ENCODE measurements at places on chromosomes 3 and 15.

GRCh38 chr15:80395616-80396015 is 8.6 kb upstream of the ARNT2 start:
- H3K27me3 ChIP-seq: no peaks in the 10 kb centered on the region
- DNase-seq: no peak
- H3K4me3 ChIP-seq: no peak overlapping the region
- no peak overlapping the region for H3K27ac ChIP-seq

DNA sequence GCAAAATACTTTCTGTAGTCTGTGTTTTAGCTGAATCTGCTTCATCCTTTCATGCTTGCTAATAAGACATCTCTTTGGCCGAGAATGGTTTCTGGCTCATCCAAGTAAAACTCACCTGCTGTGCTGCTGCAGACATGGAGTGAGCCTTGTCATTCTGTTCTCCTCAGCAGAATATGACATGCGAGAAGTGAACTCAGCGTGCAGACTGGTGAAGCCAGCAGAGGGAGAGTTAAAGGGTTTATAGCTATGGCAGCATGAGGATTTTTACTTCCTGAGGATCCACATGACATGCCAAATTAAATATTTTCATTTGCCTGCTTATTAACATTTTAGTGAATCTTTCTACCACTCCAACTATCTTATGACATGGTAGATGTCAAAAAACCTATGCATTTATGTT is 658.4 kb upstream of the NECTIN3 start:
- no peak overlapping the region for H3K4me3 ChIP-seq
- no peaks in the 10 kb centered on the region for H3K4me1 ChIP-seq
- H3K36me3 ChIP-seq: no peaks in the 10 kb centered on the region
- no peak for DNase-seq

DNA sequence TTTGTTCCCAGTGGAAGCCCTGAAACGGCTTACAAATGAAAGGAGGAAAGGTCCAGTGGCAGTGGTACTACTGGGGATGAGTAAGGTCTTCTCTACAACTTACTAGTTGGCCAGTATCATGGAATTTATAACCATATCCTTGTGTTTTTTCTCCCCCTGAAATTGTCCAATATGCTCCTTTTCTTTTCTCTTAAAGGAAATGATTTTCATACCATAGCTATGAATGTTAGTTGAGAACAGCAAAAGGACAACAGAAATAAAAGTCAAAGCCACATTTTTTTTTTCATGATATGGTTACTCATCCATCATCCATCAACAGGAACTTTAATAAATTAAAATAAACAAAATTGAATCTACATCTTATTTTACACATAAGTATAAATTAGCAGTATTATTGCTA is 450.4 kb downstream of the MFSD1 start:
- DNase-seq: no peak
- H3K4me1 ChIP-seq: no peaks in the 10 kb centered on the region
- H3K36me3 ChIP-seq: no peaks in the 10 kb centered on the region
- H3K27me3 ChIP-seq: no peaks in the 10 kb centered on the region
- H3K4me3 ChIP-seq: no peak overlapping the region
- H3K27ac ChIP-seq: no peak overlapping the region

DNA sequence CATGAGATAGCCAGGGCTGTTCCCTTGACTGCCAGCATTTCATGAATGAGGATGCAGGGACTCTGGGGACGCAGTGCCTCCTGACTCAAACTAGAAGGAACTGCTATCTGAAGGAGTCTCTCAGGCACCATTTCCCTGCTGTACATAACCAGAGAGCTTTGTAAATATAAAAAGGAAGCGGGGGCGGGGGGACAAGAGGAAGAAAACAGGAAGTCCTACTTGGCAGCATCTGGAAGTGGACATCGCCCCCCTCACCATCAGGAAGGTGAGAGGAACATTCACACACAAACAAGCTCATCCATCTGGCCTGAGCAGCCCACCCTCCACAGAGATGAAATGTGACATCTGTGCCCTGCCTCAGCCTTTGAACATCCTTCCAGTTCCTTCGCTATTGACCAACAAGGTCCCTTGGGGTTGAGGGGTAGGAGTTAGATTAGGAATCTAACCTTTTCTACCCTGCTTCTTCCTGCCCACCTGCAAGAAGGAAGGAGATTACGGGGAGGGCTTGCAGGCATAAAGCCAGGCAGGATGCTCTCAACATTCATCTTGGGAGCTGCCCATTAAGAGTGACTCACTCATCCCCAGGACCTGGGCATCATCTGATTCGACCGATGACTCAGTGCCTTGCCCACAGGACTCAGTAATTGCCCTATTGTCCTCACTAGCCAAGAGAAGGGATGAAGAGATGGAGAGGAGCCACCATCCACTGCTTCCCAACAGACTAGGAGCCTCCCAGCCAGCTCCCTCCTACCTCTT is 31.9 kb downstream of the SH3BP5 start:
- H3K36me3 ChIP-seq: peaks cover 11% of the 10 kb centered on the region
- peaks cover 61% of the 10 kb centered on the region for H3K4me1 ChIP-seq
- H3K4me3 ChIP-seq: no peak overlapping the region
- H3K27me3 ChIP-seq: no peaks in the 10 kb centered on the region
- peak overlapping the region; percentile 71 for H3K27ac ChIP-seq
- no peak for DNase-seq

DNA sequence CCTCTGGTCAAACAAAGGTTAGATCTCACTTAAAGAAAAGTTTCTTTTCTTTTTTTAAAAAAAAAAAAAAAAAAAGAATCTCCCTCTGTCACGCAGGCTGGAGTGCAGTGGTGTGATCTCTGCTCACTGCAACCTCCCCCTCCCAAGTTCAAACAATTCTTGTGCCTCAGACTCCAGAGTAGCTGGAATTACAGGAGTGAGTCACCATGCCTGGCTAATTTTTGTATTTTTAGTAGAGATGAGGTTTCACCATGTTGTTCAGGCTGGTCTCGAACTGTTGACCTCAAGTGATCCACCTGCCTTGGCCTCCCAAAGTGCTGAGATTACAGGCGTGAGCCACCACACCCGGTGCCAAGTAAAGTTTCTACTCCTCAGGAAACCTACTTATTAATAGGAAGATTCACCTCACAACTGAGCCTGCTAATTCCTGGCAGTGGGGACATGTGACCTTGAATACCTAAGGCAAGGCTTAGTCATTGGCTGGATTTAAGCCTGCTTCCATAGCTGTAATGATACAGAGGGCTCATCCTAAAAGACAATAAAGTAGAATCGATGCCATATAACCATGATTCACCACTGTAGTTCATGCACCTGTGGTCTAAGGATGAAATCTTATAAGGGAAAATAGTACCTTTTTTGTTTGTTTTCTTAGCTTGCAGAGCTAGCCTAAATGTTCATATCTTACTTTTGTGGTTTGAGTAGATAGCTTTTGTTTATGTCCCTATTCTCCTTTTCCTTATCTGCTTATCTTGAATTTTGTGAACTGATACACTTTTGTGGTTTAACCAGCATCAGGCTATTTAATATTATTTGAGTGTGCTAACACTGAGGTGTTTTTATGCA is 24.8 kb upstream of the RBMS3 start:
- no peaks in the 10 kb centered on the region for H3K4me1 ChIP-seq
- no peak for DNase-seq
- no peaks in the 10 kb centered on the region for H3K27me3 ChIP-seq
- H3K27ac ChIP-seq: no peak overlapping the region
- H3K4me3 ChIP-seq: no peak overlapping the region

DNA sequence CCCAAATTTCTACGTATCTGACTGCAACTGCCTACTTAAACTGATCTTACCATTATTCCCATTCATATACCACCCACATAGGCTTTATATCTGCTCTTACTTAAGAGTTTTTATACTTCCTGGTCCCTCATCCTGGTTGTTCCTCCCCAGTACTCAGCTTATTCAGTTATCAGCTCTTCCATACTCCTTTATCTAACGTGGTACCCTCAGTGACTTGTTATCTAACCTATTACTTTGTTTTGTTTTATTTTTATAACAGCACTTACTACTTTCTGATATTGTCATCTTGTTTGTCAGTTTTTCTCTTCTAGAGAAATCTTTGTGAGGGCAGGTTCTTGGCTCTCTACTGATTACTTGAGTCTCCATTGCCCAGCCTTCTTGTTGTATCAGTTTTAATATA is 100.6 kb downstream of the ZNF609 start:
- H3K27me3 ChIP-seq: no peaks in the 10 kb centered on the region
- H3K4me3 ChIP-seq: no peak overlapping the region
- H3K27ac ChIP-seq: no peak overlapping the region
- H3K36me3 ChIP-seq: no peaks in the 10 kb centered on the region

- no peaks in the 10 kb centered on the region for H3K36me3 ChIP-seq
- peak overlapping the region; percentile 23 for H3K27ac ChIP-seq
- H3K4me1 ChIP-seq: peaks cover 19% of the 10 kb centered on the region
- no peak overlapping the region for H3K4me3 ChIP-seq
Measured at GRCh38 chr15:43484455-43484854, 8.5 kb downstream of the TP53BP1 start.

GRCh38 chr3:12501360-12502020 is 17.2 kb downstream of the TSEN2 start:
- no peaks in the 10 kb centered on the region for H3K4me1 ChIP-seq
- peaks cover 65% of the 10 kb centered on the region for H3K36me3 ChIP-seq
- H3K4me3 ChIP-seq: no peak overlapping the region
- no peaks in the 10 kb centered on the region for H3K27me3 ChIP-seq

GRCh38 chr3:184738982-184739381 is 27.1 kb upstream of the MAGEF1 start:
- no peaks in the 10 kb centered on the region for H3K36me3 ChIP-seq
- no peaks in the 10 kb centered on the region for H3K27me3 ChIP-seq
- H3K4me1 ChIP-seq: peaks cover 41% of the 10 kb centered on the region
- DNase-seq: peak; percentile 85
- H3K4me3 ChIP-seq: no peak overlapping the region

DNA sequence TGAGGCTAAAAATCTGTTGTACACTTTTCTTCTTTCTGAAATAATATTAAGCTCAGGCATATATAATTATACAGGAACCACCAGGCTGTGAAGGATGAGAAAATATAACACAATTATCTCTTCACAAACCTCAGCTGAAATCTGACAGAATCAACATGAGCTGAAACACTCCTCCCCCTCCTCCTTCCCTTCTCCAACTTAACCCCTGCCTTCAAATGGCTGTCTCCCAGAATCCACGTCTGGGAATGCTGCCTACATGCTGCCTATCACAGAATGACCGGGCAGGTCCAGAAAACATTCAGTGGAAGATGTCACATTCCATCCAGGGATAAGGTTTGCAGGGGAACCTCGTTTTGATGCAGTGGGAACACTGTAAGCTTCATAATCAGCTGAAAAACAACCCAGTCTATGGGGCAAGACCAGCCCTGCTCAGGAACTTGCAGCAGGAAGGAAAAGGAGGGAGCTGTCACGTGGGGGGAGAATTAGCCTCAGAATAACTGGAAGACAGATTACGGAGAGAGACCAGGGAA is 44.0 kb upstream of the SEMA6D start:
- H3K4me1 ChIP-seq: no peaks in the 10 kb centered on the region
- DNase-seq: no peak
- no peak overlapping the region for H3K4me3 ChIP-seq
- no peaks in the 10 kb centered on the region for H3K36me3 ChIP-seq

GRCh38 chr3:184669578-184669977 is 42.3 kb downstream of the MAGEF1 start:
- H3K4me3 ChIP-seq: no peak overlapping the region
- no peak for DNase-seq

DNA sequence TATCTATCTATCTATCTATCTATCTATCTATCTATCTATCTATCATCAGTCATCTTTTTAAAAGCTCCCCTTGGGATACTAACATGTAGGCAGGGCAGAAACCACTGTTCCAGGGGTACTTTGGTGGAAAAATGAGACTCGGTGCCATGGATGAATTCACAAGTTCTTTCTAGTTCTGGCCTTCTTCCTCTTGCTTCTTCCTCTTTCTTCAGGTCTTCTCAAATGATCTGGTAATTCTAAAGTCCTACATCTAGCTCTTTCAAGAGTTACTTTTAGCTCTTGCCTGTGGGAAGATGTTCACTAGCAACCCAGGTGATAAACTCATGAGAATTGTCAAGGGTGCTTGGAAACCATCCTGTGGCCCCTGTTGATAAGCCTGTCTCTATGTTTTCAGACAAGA is 168.5 kb upstream of the TBC1D5 start:
- DNase-seq: no peak
- no peaks in the 10 kb centered on the region for H3K27me3 ChIP-seq
- no peak overlapping the region for H3K4me3 ChIP-seq
- H3K36me3 ChIP-seq: no peaks in the 10 kb centered on the region
- no peak overlapping the region for H3K27ac ChIP-seq
- H3K4me1 ChIP-seq: no peaks in the 10 kb centered on the region

DNA sequence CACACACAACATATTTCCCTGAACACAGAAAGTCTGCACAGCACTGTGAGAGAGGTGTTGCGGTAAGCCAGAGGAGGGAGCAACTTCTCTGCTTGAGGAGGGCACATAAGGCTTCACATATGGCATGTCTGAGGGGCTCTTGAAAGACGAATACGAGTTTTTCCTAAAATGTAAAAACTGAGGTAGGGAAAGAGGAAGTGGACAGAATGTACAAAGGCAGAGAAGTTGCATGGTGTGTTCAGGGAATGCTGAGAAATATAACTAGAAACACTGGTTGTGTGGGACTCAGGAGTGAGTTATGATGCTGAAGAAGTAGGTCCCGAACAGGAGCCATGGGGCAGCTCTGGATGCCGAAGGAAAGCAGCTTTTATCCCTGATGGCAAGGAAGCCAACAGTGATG is 22.8 kb upstream of the ATP8B4 start:
- H3K27me3 ChIP-seq: no peaks in the 10 kb centered on the region
- no peaks in the 10 kb centered on the region for H3K4me1 ChIP-seq
- no peak overlapping the region for H3K27ac ChIP-seq
- DNase-seq: no peak
- no peaks in the 10 kb centered on the region for H3K36me3 ChIP-seq

DNA sequence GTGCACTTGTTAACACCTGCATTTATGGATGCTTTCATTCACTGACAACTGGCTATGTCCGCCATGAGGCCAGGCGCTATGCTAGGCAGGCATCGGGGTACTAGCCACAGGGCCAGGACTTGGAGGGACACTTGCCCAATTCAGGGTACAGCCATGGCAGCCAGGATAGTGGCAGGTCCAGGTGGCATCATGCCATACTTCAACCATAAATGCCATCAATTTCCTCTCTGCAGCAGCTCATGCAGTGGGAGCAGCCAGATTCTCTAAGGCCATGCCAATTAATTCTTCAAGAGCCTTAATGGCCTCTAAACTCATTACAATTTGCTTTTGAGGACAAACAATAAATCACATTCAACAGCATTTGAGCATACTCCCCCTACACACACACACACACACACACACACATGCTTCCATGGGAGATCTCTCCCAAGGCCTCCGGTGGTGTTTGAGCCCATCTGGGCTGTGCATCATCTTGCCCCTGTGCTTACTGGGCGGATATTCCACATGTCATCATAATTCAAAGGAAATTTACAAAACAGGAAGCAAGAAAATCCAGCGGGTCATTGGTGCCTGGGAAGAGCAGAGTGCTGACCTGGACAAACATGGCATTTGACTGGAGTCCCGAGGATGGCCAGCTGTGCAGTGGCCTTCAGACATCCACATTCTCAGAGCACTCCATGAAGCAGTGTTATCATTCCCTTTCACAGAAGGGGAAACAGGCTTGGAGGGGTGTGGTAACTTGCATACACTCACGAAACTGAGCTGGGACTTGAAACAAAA is 109.1 kb downstream of the IQSEC1 start:
- no peaks in the 10 kb centered on the region for H3K27me3 ChIP-seq
- H3K27ac ChIP-seq: no peak overlapping the region
- no peaks in the 10 kb centered on the region for H3K36me3 ChIP-seq
